ENCODE measurements at places on chromosomes 12 and 14.

- H3K4me3 ChIP-seq, result no peak overlapping the region
- H3K27ac ChIP-seq, result no peak overlapping the region
- DNase-seq, result no peak
- H3K4me1 ChIP-seq, result peaks cover 12% of the 10 kb centered on the region
- no peaks in the 10 kb centered on the region for H3K27me3 ChIP-seq
Measured at GRCh38 chr12:93749515-93749914, 72.3 kb downstream of the CRADD start.

DNA sequence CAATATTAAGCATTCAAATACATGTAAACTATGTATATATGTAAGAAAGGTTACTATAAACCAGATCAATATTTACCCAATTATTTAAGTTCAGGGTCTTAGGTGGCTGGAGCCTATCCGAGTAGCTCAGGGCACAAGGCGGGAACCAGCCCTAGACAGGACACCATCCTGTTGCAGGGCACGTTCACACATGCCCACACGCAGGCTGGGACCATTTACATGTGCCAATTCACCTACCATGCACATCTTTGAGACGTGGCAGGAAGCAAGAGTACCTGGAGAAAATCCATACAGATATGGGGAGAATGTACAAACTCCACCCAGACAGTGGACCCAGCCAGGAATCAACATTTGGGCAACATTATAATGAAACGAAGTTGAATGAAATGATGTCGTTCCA is 263.0 kb upstream of the E2F7 start:
- DNase-seq, result no peak
- H3K36me3 ChIP-seq, result no peaks in the 10 kb centered on the region
- H3K4me1 ChIP-seq, result peaks cover 5% of the 10 kb centered on the region
- peaks cover 33% of the 10 kb centered on the region for H3K27me3 ChIP-seq

DNA sequence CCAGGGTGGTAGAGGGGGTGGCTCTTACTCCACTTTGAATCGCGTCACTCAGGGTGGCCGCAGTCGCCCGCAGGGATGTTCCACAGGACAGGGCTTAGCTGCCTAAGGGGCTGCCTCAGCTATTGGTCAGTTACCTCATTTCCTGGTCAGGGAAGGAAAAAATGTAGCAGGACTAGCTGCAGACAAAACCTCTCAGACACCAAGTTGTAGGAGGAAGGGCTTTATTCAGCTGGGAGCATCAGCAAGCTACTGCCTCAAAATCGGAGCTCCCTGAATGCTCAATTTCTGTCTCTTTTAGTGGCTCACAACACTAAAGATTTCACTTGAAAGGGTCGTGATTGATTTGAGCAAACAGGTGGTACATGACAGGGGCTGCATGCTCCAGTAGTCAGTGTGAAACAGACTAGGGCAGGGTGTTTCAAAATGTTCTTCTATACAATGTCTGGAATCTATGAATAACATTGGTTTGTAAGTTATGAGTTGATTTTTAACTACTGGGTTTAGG is 6.4 kb upstream of the CLEC6A start:
- no peaks in the 10 kb centered on the region for H3K36me3 ChIP-seq
- no peak overlapping the region for H3K27ac ChIP-seq
- no peak overlapping the region for H3K4me3 ChIP-seq

- no peaks in the 10 kb centered on the region for H3K4me1 ChIP-seq
Measured at GRCh38 chr14:22268875-22269274, 320.1 kb downstream of the DAD1 start.

- DNase-seq, result no peak
- no peaks in the 10 kb centered on the region for H3K4me1 ChIP-seq
- no peak overlapping the region for H3K4me3 ChIP-seq
- no peak overlapping the region for H3K27ac ChIP-seq
Measured at GRCh38 chr14:51603495-51603894, 48.2 kb upstream of the FRMD6 start.

DNA sequence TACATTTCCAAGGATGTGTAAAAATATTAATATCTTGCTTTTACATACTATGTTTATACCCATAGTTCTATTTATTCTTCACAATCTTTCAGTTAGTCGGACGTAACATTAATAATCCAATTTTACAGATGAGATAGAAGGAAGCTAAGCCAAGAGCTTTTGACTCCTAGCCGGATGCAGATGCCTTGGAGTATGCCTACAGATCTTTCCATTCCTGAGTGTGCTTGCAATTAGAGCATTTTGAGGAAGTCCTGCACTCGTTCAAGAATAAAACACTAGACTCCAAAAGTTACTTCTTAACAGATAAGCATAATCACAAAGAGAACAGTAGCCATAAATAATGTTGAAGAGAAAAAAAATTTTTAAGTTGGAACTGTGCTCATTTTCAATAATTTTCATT is 337.6 kb upstream of the CLEC14A start:
- no peak for DNase-seq
- no peak overlapping the region for H3K4me3 ChIP-seq
- no peaks in the 10 kb centered on the region for H3K36me3 ChIP-seq
- no peaks in the 10 kb centered on the region for H3K27me3 ChIP-seq
- no peaks in the 10 kb centered on the region for H3K4me1 ChIP-seq

GRCh38 chr12:12366701-12367481 is 10.0 kb downstream of the BORCS5 start:
- H3K27ac ChIP-seq, result peak overlapping the region; percentile 67
- no peaks in the 10 kb centered on the region for H3K27me3 ChIP-seq
- peaks cover 17% of the 10 kb centered on the region for H3K36me3 ChIP-seq
- DNase-seq, result no peak
- peak overlapping the region; percentile 1 for H3K4me3 ChIP-seq

DNA sequence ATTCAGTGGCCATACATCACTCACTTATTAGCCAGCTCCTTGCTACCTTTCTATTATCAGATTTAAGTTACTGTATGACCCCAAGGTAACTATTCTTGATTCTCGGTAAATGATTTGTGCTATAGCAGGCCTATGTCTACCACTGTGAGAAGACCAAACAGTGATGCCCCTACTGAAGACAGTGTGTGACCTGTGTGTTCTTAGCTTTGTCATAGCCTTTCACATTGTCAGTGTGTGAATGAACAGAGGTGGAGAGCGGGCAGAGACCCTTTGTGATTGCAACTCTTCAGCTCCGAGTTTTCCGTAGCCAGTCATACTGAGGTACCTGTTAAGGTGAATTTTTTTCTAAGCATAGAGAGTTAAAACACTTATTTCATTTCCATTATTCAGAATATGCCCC is 294.0 kb downstream of the LRFN5 start:
- no peaks in the 10 kb centered on the region for H3K4me1 ChIP-seq
- H3K36me3 ChIP-seq, result no peaks in the 10 kb centered on the region
- DNase-seq, result no peak
- H3K27ac ChIP-seq, result no peak overlapping the region
- H3K4me3 ChIP-seq, result no peak overlapping the region

Measured in effector memory CD8-positive, alpha-beta T cell (primary cell).